Stimulated activated CD8-positive, alpha-beta memory T cell treated with anti-CD3 and anti-CD28 coated beads, Interleukin-12 subunit alpha, Interleukin-12 subunit beta, amount 100 ng/mL, for 4 hours (primary cell): ENCODE measurements at places on chromosomes 7 and 10.
A peak's percentile ranks its signal among the peaks of the same experiment; 100 is the strongest.

GRCh38 chr10:94757916-94758315 is 4.6 kb upstream of the CYP2C19 start:
- DNase-seq, result no peak

DNA sequence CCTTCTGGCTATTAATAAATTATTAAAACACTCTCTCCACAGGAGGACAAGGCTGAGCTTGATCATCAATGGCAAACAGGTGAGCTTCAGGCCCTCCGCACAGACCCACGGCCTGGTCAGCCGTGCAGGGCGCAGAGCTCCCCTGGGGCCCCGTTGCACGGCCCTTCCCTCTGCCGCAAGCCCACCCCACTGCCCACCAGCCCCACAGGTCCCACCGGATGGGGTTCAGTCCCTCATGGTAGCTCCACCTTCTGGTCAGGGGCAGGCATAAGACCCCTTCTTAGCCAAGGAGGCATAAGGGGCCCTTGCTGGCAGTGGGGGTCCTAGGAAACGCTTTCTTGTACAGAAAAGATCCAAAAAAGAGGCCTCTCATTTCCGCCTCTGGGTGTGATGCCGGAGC is 84.6 kb downstream of the MAD1L1 start:
- DNase-seq, result no peak

- DNase-seq, result no peak
Observed at GRCh38 chr7:92010215-92010614, 69.6 kb downstream of the AKAP9 start.

- DNase-seq, result no peak
Observed at GRCh38 chr7:111388016-111388415, 174.3 kb downstream of the IMMP2L start.

DNA sequence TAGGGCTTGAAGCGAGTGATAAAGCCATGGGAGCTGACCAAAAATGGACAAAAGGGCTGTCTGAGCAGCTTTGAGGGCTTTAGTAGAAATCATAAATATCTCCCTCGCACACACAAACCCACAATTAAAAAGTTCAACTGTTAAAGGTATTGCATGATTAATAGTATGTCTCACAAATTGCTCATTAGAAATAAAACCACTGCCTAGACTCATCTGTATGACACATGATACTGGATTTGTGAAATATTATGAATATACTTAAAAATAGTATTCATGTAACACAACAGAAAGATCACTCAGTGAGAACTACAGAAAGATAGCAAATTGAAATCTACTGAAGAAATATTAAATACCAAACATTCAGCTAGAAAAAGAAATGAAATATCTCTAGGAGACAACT is 11.9 kb upstream of the PTPN12 start:
- no peak for DNase-seq

DNA sequence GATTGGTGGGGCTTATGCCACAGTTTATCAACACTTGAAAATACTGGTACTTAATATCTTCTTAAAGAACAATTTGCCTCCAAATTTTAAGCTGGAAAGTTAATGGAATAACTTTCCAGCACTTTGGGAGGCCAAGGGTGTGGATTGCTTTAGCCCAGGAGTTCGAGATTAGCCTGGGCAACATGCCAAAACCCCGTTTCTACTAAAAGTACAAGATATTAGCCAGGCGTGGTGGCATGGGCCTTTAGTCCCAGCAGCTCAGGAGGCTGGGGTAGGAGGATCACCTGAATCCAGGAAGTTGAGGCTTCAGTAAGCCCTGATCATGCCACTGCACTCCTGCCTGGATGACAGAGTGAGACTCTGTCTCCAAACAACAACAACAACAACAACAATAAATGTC is 56.0 kb downstream of the PRF1 start:
- DNase-seq, result no peak

DNA sequence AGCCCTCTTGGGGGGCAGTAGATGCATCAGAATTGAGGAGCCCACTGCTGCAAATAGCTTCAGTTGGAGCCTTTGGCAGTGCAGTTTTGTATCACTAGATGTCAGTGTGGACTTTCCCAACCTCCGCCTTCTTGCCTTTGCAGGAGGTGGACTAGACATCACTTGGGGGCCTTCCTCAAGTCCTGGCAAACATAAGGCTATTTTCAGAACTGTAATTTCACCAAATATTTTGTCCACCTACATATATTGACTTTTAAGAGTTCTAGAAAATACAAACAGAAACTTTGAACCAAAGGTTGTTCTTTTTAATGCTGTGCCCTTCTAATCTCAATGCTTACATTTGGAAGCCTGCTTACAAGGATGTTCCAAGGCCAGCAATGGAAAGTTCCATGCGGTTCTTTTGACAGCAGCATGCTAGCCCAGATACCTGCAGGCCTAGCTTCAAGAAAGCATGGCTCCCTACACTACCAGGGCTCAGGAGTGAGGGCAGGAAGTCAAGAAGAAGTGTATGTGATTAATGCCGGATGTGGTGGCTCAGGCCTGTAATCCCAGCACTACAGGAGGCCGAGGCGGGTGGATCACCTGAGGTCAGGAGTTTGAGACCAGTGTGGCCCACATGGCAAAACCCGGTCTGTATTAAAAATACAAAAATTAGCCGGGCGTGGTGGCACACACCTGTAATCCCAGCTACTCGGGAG is 8.0 kb upstream of the ZNRF2 start:
- peak; percentile 16 for DNase-seq

DNA sequence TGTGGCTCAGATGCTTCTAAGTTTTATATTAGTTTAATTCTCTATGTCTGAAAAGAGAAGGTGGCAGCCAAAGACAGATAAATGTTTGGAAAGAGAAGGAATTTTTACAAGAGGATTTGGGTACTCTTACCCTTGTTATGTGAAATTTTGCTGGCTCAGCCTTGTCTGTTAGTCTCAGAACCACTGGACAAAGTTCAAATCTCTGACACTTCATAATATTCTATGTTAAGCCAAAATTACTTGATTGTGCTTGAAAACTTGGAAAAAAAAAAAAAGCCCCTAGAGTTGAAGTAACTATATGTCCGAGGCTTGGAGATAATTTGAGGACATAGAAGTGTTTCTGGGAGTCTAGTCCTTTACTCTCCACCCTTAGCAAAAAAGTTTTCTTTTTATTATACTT is 1079.3 kb upstream of the LRRTM3 start:
- no peak for DNase-seq

- no peak for DNase-seq
Observed at GRCh38 chr7:2637066-2637471, 5.3 kb downstream of the TTYH3 start.

DNA sequence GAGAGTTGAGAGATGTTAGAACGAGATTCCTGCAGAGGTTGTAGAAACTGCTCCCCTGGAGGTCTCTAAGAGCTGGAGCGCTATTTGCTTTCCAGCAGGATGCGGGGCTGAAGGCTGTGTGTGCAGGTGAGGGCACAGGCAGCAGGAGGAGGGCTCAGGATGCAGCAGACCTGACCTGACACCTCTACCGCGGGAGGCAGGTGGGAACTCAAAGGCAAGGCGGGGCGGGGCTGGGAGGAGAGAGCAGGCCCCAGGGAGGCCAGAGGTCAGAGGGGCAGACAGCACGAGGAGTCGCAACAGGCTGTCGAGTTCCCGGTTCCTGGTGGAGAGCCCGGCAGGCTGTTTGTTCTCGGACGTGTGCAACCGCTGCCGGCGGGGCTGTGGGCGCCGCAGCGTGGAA is 7.9 kb upstream of the CRTAC1 start:
- no peak for DNase-seq

GRCh38 chr7:84302949-84303348 is 108.4 kb upstream of the SEMA3A start:
- no peak for DNase-seq

- no peak for DNase-seq
Observed at GRCh38 chr7:931871-932650, 22.4 kb downstream of the ADAP1 start.

GRCh38 chr10:6074489-6075301 is 12.5 kb upstream of the IL2RA start:
- DNase-seq, result no peak

GRCh38 chr10:93570383-93570782 is 3.9 kb downstream of the FFAR4 start:
- DNase-seq, result no peak

DNA sequence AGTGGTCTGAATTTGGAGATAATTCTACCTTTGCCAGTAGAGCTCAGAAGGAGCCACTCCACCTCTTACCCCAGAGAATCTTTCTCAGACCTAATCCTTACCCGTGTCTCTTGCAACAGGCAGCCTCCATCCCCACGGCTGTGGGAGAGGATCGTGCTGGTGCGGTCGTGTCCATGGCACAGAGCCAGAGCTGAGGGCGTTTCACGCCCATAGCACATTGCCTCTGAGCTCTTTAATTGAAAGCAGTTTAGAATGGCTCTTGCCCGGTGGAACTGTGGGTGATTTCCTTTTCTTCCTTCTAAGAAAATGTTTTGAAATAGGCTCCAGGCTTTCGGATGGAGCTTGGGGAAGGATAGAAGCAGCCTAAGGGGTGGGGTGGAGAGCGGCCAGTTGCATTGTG is 41.5 kb downstream of the PRF1 start:
- no peak for DNase-seq

GRCh38 chr10:22727112-22727511 is 12.7 kb upstream of the PIP4K2A start:
- DNase-seq, result no peak

GRCh38 chr7:44396931-44397545 is 71.6 kb upstream of the CAMK2B start:
- DNase-seq, result no peak

DNA sequence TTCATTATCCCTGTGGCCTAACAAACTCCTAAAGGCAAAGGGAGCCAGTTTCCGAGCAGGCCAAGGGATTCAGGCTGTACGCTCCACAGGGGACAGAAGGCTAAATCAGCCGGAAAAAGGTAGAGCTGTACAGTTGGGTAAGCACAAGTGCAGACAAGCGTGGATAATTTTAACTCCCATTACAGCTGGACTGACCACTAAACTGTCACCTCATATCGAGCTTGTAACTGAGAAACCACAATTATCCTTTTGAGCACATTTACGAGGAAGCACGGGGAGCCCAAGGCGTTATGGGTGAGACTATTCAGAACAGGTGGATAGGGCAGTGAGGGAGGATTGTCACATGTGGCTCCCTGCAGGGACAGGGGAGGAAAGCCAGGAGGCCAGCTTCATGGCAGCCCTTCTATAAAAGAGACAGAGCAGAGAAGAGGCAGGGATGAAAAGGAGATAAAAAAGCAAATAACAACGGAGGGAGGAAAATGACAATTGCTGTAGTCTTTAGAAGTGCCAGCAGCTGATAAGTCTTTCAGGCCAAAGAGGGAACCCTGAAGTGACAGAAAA is 288.0 kb downstream of the FGFR2 start:
- DNase-seq, result no peak

- DNase-seq, result no peak
Observed at GRCh38 chr10:3811291-3811870, 26.4 kb upstream of the KLF6 start.

GRCh38 chr10:79445977-79446757 is 743 bp upstream of the ZCCHC24 start:
- no peak for DNase-seq

DNA sequence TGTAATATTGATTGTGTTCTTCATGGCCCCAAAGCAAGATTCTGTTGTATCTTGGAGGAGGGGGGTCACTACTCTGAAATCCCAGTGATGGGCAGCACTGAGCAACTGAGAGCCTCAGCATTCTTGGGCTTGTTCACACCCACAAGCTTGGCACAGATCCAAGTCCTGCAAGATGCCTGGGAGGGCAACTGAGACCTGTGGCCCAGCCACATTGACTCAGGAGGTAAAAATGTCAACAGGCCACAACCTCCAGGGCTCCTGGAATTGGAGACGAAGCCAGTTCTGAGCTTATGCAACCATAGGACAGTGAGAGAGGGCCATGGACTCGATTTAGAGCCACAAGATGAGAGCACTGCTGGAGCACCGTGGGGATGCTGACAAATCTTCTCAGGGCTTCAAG is 3.1 kb upstream of the DOCK1 start:
- no peak for DNase-seq

GRCh38 chr10:33706191-33706590 is 371.7 kb upstream of the NRP1 start:
- no peak for DNase-seq

GRCh38 chr10:46555366-46555712 is 1.1 kb downstream of the GPRIN2 start:
- no peak for DNase-seq

DNA sequence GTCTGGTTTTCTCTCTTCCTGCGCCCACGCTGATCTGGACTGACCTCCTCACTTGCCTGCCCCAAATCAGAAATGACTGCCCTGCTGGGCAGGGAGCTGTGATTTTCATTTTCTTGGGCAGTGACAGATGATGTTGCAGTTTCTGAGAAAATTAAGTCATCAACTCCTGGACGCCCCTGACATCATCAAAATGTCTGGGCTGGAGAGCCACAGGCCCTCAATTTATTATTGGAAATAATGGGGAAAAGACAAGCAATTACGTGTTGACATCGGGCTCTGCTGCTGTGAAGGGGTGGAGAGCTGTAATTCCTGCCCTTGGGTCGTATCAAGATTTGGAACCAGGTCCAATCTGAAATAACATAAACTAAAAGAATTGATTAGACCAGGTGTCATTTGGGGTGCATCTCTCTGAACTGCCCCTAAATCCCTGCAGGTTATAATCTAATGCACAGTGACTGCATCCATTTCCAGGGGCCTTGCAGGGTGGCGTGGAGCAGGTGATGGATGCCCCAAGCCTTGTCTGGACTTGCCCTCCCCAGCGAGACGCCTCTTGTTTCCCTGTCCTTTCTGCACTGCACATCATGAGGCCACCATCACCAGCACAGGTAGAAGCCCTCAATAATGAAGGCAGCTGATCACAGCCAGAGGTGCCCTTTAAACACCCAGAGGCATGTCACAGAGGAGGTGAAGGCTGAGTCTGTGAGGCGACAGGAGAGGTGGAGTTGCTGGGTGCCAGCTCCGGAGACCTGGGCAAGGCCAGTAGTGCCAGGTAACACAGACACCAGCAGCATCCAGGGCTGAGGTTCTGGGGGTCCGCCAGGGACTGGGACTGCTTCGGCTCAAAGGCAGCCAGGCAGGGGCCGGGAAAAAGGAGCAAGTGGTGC is 98.7 kb downstream of the HTR5A start:
- DNase-seq, result no peak

DNA sequence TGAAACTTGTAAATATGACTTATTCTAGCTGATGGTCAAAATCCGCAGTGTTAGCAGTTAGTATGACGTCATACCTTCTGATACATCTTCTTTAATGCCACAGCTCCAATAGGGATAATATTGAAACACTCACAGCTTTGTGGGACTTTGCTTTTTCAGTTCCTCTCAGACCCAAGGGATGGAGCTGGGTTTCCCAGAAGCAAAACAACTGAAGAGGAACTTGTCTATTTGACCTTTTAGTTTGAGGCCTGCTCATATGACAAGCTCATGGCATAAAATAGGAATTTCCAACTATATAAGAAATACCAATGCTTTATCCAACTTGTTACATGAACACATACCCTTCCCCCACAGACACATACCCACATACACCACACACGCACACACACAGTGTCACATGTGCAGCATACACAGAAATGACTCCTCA is 31.6 kb upstream of the C10orf67 start:
- no peak for DNase-seq

DNA sequence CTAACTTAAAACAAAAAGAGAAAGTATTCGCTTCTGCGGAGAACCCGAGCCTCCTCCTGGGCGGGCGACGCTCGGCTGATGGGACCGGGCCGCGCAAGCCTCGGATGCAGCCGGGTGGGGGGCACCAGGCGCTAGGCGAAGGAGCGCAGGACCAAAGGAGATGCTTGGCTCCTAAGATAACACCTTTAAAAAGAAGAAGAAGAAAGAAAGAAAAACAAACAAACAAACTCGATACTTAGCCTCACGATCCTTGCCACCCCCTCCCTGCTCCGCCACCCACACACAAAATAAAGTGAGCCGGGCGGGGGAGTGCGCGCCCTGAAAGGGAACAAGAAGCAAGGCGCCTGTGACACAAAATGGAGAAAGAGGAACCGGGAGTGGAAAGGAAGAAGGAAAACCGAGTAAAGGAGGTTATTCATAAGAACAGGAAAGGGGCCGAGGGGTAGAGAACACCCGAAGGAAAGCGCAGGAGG is 34.0 kb upstream of the EBLN1 start:
- DNase-seq, result peak; percentile 50
